ENCODE measurements at places on chromosomes 13 and 19.

- no peak for DNase-seq
Measured at GRCh38 chr19:54164369-54165068, 5.0 kb upstream of the LENG1 start.

DNA sequence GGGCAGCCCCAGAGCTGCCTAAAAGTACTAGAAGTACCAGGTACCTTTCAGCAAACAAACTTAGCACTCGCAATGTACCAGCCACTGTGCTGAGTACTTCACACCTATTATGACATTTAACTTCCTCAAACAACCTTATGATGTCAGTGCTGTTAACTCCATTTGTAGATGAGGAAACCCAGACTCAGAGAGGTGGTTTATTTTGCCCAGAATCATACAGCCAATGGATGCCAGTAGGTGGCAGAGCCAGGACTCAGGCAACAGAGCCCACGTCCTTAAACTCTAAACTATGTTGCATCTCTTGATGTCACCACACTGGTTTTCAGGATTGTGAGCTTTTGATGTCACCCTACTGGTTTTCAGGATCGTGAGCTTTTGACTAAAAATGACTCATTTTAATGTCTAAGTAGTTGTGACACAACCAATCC is 78.9 kb downstream of the FLT1 start:
- DNase-seq = no peak

- peak; percentile 17 for DNase-seq
Measured at GRCh38 chr13:46160471-46161066, 21.4 kb downstream of the LCP1 start.

DNA sequence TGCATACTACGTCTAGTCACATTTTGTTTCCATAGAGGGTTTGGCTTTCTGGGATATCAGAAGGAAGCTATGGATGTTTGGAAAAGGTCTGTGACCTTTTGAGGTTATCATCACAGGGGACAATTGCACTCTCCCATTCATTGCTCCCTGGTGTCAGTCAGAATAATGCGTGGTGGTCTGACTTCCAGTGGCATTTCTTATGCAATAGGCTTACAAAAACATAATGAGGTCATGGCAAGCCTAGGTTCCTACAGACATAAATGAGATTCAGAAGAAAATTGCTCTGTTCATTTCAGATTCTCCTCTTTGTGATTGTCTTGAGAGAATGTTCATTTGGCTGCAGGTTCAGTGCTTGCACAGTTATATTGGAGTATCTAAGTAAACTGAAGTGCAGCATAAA is 54.6 kb downstream of the ARHGAP35 start:
- no peak for DNase-seq

GRCh38 chr13:41639955-41640780 is 182.8 kb downstream of the RGCC start:
- no peak for DNase-seq

DNA sequence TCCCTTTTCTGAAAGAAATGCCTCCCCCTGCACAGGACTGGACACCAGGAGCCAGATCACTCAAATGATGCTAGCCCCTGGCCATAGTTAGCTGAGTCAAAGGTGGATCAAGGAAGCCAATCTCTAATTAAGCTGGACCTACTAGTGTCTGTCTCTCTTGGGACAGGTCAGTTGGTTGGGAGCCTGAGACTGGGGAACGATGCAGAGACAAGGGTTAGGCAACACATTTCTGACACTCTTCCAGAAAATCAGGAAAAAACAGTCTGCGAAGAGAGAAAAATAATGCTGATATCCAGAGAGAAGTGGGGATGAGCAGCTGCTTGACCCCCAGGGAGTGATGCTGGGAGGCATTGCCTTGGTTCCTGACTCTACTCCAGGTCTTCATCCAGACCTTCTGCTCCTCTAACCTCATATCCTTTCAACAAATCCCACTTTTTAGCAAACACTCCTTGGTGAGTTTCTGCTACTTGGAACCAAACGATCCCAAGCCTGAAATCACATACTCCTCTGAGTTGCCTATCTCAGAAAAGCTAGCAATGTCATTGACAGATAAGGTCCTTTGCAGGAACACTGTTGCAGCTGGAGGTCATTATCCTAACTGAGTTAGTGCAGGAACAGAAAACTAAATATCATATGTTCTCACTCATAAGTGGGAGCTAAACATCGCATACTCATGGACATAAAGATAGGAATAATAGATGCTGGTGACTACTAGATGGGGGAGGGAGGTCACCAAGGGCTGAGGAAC is 369.7 kb downstream of the COG6 start:
- no peak for DNase-seq

- DNase-seq = no peak
Measured at GRCh38 chr13:110371550-110372465, 64.7 kb downstream of the COL4A2 start.

DNA sequence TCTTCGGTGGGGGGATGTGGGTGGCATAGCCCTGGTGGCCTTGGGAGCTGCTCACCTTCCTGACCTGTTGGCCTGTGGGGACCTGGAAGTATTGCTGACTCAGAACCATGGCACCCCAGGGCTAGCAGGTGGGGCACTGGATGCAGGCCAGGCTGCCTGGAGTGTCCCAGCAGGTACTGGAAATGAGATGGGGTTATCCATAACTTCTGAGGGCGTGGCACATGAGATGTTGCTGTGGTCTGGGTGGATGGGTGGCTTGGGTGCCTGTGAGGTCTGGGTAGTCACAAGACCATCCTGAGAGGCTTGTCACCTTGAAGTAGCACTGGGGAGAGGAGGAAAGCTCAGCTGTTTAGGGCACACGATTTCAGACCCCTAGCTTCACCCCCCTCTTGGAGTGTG is 636 bp upstream of the RNF225 start:
- DNase-seq = no peak

DNA sequence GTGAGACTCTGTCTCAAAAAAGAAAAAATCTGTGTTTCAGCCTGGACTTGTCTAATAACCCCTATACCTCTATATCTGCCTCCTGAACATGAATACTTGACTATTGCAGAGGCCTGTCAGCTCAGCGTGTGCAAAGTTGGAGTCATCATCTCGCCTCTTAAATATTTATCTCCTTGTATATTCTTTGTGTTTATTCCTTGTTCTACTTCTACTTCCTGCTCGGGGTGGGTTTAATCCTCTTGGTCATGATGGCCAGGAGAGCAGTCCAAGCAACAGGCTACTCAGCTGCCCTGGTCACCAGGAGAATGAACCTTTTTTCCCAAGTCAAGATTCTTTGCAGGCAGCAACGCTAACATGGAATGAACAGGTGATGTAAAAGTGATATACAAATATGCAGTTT is 119.1 kb downstream of the PCCA start:
- DNase-seq = no peak

DNA sequence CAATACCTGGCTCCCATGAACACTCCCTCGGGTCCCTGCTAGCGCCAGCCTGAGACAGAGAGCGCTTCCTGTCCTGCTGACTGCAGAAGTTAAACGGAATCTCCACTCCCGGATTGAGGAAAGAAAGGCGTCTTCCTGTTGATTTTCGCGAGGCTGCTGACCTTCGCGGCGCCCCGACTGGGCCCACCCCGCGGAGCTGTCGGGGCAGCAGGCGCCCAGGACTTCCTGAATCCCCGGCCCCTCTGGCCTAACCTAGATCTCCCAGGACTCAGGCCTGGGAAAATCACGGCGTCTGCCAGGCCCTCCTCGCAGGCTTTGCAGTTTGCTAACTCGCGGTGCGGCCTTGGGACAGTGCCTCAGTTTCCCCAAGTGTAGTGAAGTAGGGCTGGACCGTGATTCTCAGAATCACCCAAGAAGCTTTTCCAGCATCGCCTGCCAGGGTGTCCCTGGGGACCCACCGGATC is 108.8 kb downstream of the KCTD15 start:
- DNase-seq = no peak

Data from NCI-H2107 (cell line).